ENCODE measurements at places on chromosomes 2 and 18.

GRCh38 chr2:105611333-105611637 lies 133.4 kb upstream of the NCK2 start:
- DNase-seq: no peak

DNA sequence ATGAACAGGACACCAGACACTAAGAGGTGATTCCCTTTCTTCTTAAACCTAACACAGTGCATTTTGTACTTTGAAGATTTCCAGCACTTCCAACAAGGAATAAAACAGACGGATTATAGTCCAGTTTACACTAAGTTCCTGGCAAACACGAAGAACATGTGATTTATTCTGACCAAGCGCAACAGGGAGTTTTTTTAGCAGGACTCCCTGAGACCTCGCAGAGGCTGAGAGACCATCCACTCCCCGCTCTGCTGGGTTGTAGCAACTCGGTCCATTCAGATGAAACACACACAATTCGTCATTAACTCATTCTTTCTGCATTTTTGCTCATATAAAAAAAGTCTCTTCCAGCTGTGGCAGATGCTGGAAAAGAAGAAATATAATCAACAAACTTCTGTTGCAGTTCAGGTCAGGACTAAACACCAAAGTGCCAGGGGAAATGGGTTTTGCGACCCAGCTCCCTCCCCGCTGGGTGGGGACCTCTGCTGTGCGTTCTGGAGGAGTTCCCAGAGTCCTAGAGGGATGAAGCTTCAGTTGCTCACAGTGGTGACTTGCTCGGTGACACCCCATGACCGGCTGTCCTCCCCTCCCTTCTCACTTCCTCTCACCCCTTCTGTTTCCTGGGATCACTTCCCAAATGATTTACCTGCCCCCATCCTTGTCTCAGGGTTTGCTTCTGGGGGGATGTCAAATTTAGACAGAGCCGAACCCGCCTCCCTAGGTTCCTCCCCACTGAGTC lies 52.5 kb downstream of the KCNF1 start:
- DNase-seq: no peak

DNA sequence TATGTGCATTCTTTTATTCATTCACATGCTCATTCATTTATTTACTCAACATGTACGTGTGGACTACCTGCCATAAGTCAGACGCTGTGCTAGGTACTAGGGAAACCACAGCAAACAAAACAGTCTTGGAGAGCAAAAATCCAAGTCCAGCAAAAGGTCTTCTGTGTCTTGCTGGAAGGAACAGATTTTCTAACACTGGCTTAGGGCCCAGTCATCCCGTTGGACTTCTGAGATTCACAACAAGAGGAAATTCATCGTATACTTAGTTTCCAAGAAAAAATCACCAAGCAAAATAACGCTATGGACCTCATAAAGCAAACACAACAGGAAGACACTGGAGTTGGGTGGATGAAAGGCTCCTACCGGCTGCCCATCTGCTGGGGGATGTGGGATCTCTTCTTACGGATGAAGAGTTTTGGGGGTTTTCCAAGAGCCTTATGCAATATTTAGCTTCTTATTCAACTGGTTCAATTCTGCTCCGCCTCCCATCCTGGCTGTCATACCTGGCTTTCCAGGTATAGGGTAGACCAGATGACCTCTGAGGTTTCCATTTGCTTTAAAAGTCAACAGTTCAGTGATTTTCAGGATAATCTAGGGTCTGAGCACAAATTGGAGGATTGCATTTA lies 262.7 kb downstream of the HAUS1 start:
- DNase-seq: peak; percentile 3

DNA sequence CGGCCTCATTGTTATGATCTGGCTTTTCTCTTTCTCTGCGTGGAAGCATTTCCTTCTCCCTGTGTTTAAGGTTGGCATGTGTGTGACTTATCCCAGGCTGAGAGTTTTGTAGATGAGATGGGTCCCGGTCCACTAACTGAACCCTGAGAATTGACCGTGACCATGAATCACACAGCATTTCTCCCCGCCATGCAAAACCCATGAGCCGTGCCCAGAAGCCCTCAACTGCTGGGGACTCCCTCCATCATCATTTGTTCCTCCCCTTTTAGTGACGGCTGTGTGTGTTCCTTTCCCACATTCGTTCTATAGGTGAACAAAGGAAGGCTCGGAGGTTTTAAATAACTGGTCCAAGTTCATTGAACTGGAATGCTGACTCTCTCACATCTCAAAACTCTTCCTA lies 30.1 kb upstream of the TXNDC2 start:
- no peak for DNase-seq

GRCh38 chr2:229713371-229714079 lies 830 bp downstream of the DNER start:
- no peak for DNase-seq

Measured in fibroblast of skin of right biceps (primary cell).